ENCODE measurements at places on chromosomes 7 and 10. TPM values are rescaled to one million over a fixed set of nuclear protein-coding genes. Genes with fewer than 3 reads are reported as not detected.

The TPK1 gene
- 40.2 TPM for polyA plus RNA-seq

- no peak overlapping the region for H3K27ac ChIP-seq
- H3K36me3 ChIP-seq, result no peaks in the 10 kb centered on the region
- no peak overlapping the region for H3K4me3 ChIP-seq
- H3K27me3 ChIP-seq, result peaks cover 21% of the 10 kb centered on the region
- H3K4me1 ChIP-seq, result no peaks in the 10 kb centered on the region
- DNase-seq, result no peak
Observed at GRCh38 chr10:32217216-32217615, 129.7 kb downstream of the EPC1 start.

The ACTR3C gene
- polyA plus RNA-seq, result 5.3 TPM

The VSTM4 gene
- 0.04 TPM for polyA plus RNA-seq

GRCh38 chr7:116805100-116805544, 57.3 kb upstream of the CAPZA2 start:
- H3K36me3 ChIP-seq, result no peaks in the 10 kb centered on the region
- H3K27me3 ChIP-seq, result peaks cover 39% of the 10 kb centered on the region
- no peak overlapping the region for H3K4me3 ChIP-seq
- no peak overlapping the region for H3K27ac ChIP-seq
- H3K4me1 ChIP-seq, result peaks cover 4% of the 10 kb centered on the region

GRCh38 chr7:128131731-128132130, 100.5 kb upstream of the LRRC4 start:
- H3K4me3 ChIP-seq, result no peak overlapping the region
- no peaks in the 10 kb centered on the region for H3K36me3 ChIP-seq
- H3K4me1 ChIP-seq, result peaks cover 23% of the 10 kb centered on the region
- H3K27ac ChIP-seq, result no peak overlapping the region

The DPP6 gene
- polyA plus RNA-seq, result not detected

DNA sequence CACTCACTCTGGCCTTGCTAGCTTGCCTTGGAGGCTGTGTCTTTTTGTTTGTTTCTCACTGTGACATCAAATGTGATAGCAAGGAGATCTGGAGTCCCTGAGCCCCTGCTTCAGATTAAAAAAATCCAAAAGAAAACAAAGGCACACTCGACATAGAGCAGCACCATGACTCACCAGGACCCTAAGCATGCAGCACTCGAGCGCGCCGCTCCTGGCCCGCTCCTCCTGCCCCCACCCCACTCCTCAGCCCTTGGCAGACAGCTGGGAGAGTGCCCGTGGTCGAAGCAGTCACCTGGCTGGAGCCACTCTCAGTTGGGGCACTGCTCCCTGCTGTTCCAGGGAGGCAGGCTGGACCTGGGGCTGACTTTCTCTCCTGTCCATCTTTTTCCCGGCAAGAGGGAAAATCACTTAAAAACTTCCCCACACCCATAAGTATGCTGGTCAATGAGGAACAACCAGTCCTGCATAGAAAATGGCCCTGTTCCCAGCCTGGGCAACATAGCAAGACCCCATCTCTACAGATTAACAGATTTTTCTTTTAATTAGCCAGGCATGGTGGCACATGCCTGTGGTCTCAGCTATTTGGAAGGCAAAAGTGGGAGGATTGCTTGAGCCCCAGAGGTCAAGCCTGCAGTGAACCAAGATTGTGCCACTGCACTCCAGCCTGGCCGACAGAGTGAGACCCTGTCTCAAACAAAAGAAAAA, 128.4 kb downstream of the PAXIP1 start:
- H3K4me3 ChIP-seq, result no peak overlapping the region
- DNase-seq, result no peak
- no peaks in the 10 kb centered on the region for H3K36me3 ChIP-seq
- no peak overlapping the region for H3K27ac ChIP-seq

The ZNF488 gene
- not detected for polyA plus RNA-seq

GRCh38 chr10:50582766-50583762, 40.7 kb downstream of the SGMS1 start:
- H3K4me1 ChIP-seq, result peaks cover 72% of the 10 kb centered on the region
- no peaks in the 10 kb centered on the region for H3K27me3 ChIP-seq
- H3K27ac ChIP-seq, result peak overlapping the region; percentile 73
- H3K36me3 ChIP-seq, result peaks cover 17% of the 10 kb centered on the region

The GIMAP5 gene
- polyA plus RNA-seq, result 0.61 TPM

All from naive B cell (primary cell).